Activated naive CD4-positive, alpha-beta T cell treated with anti-CD3 and anti-CD28 coated beads, Interleukin-2, amount 10 ng/mL, durations not matched to agents 7 days and 5 days (primary cell): ENCODE measurements at places on chromosomes 11 and 22.

GRCh38 chr11:78151804-78152203 lies 12.4 kb upstream of the ALG8 start:
- DNase-seq: no peak

GRCh38 chr11:117489999-117490679 lies 162.5 kb downstream of the CEP164 start:
- DNase-seq: no peak

DNA sequence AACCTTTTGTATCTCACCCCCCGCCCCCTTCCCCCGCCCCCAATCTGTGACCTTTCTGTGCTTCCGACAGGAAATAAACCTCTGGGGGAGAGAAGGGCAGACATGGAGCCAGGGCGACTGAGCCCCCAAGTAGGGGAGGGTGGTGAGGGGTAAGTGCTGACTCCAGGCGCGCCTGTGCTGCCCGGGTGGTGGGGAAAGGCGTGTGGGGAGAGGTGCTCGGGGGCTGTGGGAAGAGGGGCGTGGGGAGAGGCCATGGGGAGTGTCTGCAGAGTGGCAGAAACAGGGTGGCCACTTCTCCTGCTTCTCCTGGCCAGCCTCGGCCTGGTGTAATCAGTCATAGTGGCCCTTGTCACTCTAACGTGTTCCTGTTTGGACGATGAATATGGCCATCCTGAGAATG lies 8.0 kb downstream of the SLC16A8 start:
- DNase-seq: no peak

DNA sequence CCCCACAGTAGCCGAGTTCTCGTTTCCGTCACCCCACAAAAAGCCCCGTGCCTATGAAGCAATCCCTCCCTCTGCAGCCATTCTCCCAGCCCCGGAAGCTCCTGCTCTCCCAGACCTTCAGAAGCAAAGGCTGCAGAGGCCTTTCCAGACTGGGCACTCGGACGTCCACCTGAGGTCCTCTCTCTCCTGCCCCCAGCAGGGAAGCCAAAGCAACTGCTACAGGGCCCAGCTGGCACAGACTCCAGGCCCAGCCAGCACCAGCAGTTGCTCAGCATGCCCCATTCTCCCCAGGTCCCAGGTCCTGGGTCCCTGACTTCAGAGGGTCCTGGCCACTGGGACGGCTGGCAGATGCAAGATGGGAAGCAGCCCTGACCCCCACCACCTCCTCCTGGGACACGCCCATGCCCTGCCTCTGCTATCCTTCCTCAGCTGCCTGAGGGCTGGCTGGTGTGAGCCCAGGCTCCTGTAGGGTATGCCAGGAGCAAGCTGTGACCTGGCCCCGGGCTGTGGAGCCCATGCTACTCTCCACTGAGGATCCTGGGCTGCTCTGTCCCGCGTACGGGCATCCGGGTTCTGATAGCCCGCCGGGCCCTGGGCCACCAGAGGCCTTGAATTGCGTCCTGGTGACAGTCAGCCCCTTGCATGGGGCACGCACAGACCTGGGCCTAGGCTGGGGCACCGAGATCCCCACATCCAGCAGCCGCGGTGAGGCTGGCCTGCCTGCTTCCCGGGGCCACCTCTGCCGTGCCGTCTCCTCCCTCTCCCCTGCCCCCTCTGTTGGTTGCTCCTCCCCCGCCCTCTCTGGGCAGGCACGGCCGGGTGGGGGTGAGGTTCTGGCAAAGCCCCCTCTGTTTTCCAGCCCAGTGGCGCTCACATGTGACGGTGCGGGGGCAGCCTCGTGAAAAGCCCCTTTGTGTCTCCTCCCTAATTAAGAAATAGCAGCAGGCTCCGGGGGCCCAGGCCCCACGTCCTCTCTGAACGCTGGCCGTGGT lies 1310.3 kb downstream of the BRD1 start:
- DNase-seq: no peak

- DNase-seq: no peak
Observed at GRCh38 chr22:22983123-22983522, 87.2 kb upstream of the GNAZ start.

GRCh38 chr11:15159085-15159484 lies 44.4 kb downstream of the INSC start:
- DNase-seq: no peak

- DNase-seq: no peak
Observed at GRCh38 chr22:30566125-30566524, 8.3 kb downstream of the GAL3ST1 start.

- no peak for DNase-seq
Observed at GRCh38 chr11:57413681-57414080, 13.2 kb downstream of the SLC43A3 start.

- peak; percentile 21 for DNase-seq
Observed at GRCh38 chr11:15629690-15630321, 515.1 kb downstream of the INSC start.

DNA sequence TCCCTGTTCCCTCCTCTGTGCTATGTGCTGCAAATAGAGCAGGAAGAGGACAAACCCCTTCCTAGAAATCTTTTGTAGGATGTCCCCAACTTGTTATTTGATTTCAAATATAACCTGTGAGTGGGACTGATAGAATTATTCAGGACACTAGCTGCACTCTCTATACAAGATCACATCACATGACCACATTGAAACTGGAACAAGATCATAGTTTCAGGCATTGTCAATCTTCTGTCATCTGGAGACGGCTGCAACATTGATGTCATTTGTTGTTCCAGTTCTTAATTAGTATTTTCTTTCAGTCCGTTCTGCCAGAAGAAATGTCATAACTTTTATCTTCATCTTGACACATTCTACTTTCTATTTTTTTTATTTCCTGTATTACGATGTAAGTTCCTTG lies 89.3 kb downstream of the GRIA4 start:
- no peak for DNase-seq

- no peak for DNase-seq
Observed at GRCh38 chr11:126502982-126503381, 147.5 kb downstream of the ST3GAL4 start.

DNA sequence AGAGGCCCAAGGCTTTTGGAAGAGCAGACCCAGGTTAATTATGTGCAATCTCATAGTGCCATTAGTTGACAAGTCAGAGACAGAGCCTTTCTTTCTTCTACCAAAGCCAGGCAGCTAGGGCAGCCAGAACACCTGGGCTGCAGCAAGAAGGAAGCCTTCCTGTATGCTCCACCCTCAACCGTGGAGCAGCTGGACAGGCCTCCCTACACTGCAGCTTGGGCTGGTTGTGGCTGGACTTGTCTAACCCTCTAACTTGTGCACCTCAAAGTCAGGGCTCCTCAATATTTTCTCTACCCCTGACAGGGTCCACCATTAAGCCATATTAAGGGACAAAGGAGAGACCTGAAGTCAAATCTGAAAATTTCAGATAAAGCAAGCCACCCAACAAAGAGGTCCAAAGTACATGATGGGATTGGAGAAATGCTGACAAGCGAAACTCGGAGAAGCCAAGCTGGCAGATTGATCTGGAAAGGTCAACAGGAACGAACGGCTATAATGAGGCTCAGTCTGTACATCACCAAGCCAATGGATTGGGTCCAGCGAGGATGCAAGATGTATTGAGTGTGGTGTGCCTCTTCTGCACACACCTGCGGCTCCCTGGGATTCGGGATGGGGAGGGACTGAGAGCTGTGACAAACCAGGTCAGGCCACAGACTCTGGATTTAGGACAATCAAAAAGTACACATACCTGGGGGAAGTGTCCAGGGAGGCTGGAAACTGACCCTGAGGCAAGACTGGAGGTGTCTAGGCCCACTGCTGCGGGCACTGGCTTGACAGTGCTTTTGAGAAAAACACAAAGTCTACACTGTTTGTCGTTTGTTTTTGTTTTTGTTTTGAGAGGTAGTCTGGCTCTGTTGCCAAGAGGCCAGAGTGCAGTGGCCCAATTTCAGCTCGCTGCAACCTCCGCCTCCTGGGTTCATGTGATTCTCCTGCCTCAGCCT lies 11.7 kb upstream of the SLC43A3 start:
- DNase-seq: no peak

DNA sequence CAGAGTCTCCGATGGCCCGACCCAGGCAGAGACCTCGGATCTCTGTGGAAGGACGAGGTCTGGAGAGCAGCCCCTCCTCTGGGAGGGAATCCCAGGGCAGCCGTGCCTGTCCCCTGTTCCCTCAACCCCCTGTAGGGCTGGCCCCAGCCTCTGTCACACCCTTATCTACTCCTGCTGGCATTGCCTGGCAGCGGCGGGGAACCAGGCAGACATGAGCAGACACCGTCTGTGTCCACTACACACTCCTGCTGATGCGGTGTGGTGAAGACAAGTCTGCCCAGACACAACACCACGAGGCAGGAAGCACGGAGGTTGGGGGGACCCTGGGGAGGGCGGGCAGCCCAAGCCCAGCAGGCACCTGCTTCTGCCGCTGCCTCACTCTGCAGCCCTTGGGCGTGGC lies 52.5 kb upstream of the A4GALT start:
- no peak for DNase-seq

- no peak for DNase-seq
Observed at GRCh38 chr22:48578138-48579042, 1249.3 kb downstream of the BRD1 start.

GRCh38 chr11:65778431-65778900 lies 2.3 kb downstream of the AP5B1 start:
- no peak for DNase-seq

DNA sequence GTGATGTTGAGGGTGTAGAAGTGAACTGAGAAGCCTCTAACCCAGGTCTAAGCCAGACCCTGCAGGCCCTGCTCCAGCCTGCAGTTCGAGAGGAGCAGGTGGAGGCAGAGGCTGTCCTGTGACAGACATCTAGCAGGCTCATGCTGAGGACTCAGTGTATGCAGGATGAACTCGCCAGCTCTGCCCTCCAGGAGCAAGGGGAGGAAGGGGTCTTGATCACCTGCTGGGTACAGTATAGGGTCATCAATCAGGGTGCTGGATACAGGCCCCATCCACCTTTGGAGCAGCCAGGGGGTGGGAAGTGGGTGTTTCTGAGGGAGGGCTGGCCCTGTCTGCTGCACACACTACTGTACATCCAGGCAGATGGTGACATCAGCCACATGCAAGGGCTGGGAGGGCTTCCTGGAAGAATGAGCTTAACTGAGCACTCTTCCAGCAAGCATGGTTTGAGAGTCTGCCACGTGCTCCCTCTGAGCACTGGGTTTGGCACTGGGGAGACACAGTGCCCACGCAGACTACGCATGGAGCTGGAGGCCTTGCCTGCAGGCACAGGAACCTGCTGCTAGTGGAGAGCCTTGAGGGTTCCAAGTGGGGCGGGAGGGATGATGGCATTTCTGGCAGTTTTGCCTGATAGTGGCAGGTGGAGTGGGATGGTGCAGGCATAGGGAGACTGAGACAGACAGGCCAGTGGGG lies 9.2 kb downstream of the MAPK8IP1 start:
- DNase-seq: no peak

- DNase-seq: no peak
Observed at GRCh38 chr11:42232673-42233072, 773.2 kb upstream of the LRRC4C start.

- DNase-seq: no peak
Observed at GRCh38 chr11:61106894-61107470, 4.7 kb downstream of the CD5 start.

DNA sequence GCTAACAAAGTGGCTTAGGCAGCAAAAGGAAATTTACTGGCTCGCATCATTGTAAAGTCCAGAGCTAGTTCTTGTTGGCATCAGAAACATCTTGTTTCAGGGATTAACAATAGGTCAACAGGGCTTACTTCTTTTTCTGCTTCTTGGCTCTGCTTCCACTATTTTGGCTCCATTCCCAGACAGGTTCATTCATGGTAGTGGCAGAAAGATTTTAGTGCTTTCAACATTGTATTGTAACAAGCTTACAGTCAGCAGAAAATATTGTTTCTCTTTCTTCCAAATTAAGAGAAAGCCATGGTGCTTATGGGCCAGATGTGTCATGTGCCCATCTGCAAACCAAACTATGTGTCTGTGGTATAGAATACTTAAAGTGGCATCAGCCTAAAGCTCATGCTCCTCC lies 315.6 kb downstream of the RAB38 start:
- no peak for DNase-seq

- peak; percentile 19 for DNase-seq
Observed at GRCh38 chr11:2306877-2307500, 5.2 kb downstream of the TSPAN32 start.
